ENCODE measurements at places on chromosomes 12 and 14. TPM values are rescaled to one million over a fixed set of nuclear protein-coding genes. Genes with fewer than 3 reads are reported as not detected.

Gene RNASE7
- not detected for total RNA-seq

Gene C12orf42
- total RNA-seq = not detected

Gene RIMBP2
- 0.74 TPM for total RNA-seq

Gene SPTSSA
- 21.1 TPM for total RNA-seq

Gene IQSEC3
- 0.41 TPM for total RNA-seq

Gene C12orf60
- total RNA-seq = 0.99 TPM

Gene SNAPC1
- total RNA-seq = 22.9 TPM

Gene RNF212B
- not detected for total RNA-seq

Gene RIMKLB
- 23.2 TPM for total RNA-seq

Gene TMEM253
- 0.27 TPM for total RNA-seq

Gene LGR5
- total RNA-seq = 7.8 TPM

Gene DEGS2
- 0.16 TPM for total RNA-seq

Gene B3GNT4
- total RNA-seq = not detected

Gene RNASE3
- not detected for total RNA-seq

Gene TSPAN19
- not detected for total RNA-seq

Gene SMCO2
- not detected for total RNA-seq

Gene IFI27L2
- total RNA-seq = 107 TPM

Gene KRT5
- total RNA-seq = not detected

Gene PAH
- total RNA-seq = not detected

Gene PRB2
- not detected for total RNA-seq

Gene RBP5
- not detected for total RNA-seq

Gene KRT6A
- total RNA-seq = not detected

Gene HOXC9
- 0.65 TPM for total RNA-seq

Gene SMIM41
- total RNA-seq = 0.98 TPM

Gene TRMT61A
- 9.2 TPM for total RNA-seq

Gene RASSF3
- total RNA-seq = 7.7 TPM

Gene HECTD1
- total RNA-seq = 380 TPM

Gene NINJ2
- total RNA-seq = not detected

Gene GALNT6
- total RNA-seq = 0.74 TPM

Gene ANKS1B
- total RNA-seq = 47.0 TPM

Gene SUOX
- 40.4 TPM for total RNA-seq

Gene CARMIL3
- not detected for total RNA-seq

Gene AGAP2
- total RNA-seq = 0.27 TPM

Gene PIWIL1
- not detected for total RNA-seq

Gene CIT
- 48.0 TPM for total RNA-seq

Gene TMBIM6
- 564 TPM for total RNA-seq

Gene NEUROD4
- not detected for total RNA-seq

Gene CD69
- not detected for total RNA-seq

Gene KRT77
- total RNA-seq = not detected

Gene PTCSC3
- total RNA-seq = not detected

Gene TOMM20L
- not detected for total RNA-seq

Gene VWF
- 1.4 TPM for total RNA-seq

Gene CATSPERB
- not detected for total RNA-seq

Gene NDUFB1
- 286 TPM for total RNA-seq

Gene RPGRIP1
- total RNA-seq = not detected

Gene KRT7
- total RNA-seq = 1.4 TPM

Gene RAD9B
- total RNA-seq = 5.5 TPM

Gene KRT79
- total RNA-seq = not detected

Gene ESRRB
- total RNA-seq = not detected

Gene RPL10L
- not detected for total RNA-seq

Gene TAS2R43
- total RNA-seq = 1.3 TPM

Gene PWP1
- total RNA-seq = 142 TPM

Gene KLRB1
- total RNA-seq = not detected

Gene FAM181A
- not detected for total RNA-seq
